ENCODE measurements at places on chromosomes 2 and 18. TPM values are rescaled to one million over a fixed set of nuclear protein-coding genes. Genes with fewer than 3 reads are reported as not detected.
A peak's percentile ranks its signal among the peaks of the same experiment; 100 is the strongest.

- DNase-seq: peak; percentile 69
Observed at GRCh38 chr2:3169106-3169870, 208.3 kb downstream of the EIPR1 start.

DNA sequence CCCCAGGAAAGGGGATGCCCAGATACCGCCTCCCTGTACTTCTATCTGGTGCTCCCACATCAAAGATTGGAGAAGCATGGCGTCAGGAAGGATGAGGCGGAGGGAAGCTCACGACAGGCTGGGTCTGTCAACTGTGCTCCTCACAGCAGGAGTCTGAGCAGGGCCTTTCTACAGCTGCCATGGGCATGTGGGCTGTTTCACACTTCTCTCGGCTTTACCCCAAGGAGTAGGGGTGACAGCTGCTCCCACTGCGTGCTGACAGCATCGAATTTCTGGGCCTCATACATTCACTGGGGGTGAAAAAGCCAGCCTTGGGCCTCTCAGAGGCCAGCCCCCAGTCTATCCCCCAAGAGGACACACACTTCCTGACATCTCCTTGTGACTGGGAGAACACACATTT is 21.1 kb downstream of the NEURL3 start:
- DNase-seq: no peak

DNA sequence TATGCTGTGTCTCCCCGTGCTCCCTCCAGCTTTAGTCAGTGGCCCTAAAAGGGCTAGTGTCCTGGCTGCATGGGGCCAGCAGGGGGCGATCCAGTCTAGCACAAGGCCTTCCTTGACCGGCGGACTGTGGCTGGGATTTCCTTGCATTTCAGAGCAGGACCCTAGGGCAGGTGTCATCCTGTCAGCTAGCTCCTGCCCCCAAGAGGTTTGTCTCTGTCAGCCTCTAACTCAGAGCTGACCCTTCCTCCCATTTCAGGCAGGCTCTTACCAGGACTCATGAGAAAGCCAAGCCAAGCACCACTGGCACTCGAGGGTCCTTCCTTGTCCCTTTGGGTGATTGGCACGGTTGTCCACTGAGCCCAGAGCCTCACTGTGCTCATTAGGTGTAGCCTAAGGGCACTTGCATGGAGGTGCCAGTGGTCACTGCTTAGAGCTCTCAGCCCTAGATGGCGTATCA is 140.3 kb downstream of the RPIA start:
- peak; percentile 16 for DNase-seq

GRCh38 chr2:145530653-145531052 is 1010.7 kb upstream of the ZEB2 start:
- DNase-seq: no peak

Gene CD8B
- total RNA-seq: not detected

GRCh38 chr18:73663581-73663980 is 484.1 kb downstream of the FBXO15 start:
- DNase-seq: no peak

Data from IMR-90 (cell line).